ENCODE measurements at places on chromosomes 13 and 19. TPM values are rescaled to one million over a fixed set of nuclear protein-coding genes. Genes with fewer than 3 reads are reported as not detected.

GRCh38 chr19:29606420-29606747, 301 bp downstream of the POP4 start:
- H3K27ac ChIP-seq, result no peak overlapping the region
- peak overlapping the region; percentile 50 for H3K4me3 ChIP-seq
- no peaks in the 10 kb centered on the region for H3K36me3 ChIP-seq
- DNase-seq, result no peak
- H3K27me3 ChIP-seq, result no peaks in the 10 kb centered on the region

- no peak within 1 kb of the TSS for H3K27ac ChIP-seq
- H3K27me3 ChIP-seq, result no peaks in the 10 kb centered on the region
- DNase-seq, result no peak
- no peak within 1 kb of the TSS for H3K4me3 ChIP-seq
- no peaks in the 10 kb centered on the region for H3K36me3 ChIP-seq
Observed at GRCh38 chr19:3868770-3869456, at the start of gene ZFR2. Gene ZFR2 (minus strand): TSS chr19:3869038. CDS start chr19:3869017, 21 bp downstream.

STOML3 gene
- polyA plus RNA-seq, result not detected

SLAIN1 gene
- polyA plus RNA-seq, result 3.5 TPM

CEACAM8 gene
- not detected for polyA plus RNA-seq

ACP7 gene
- not detected for polyA plus RNA-seq

- H3K4me3 ChIP-seq, result peak overlapping the region; percentile 60
- H3K36me3 ChIP-seq, result no peaks in the 10 kb centered on the region
- H3K4me1 ChIP-seq, result no peaks in the 10 kb centered on the region
- no peaks in the 10 kb centered on the region for H3K27me3 ChIP-seq
Observed at GRCh38 chr19:9793071-9793591, 24.6 kb upstream of the ZNF846 start.

DNA sequence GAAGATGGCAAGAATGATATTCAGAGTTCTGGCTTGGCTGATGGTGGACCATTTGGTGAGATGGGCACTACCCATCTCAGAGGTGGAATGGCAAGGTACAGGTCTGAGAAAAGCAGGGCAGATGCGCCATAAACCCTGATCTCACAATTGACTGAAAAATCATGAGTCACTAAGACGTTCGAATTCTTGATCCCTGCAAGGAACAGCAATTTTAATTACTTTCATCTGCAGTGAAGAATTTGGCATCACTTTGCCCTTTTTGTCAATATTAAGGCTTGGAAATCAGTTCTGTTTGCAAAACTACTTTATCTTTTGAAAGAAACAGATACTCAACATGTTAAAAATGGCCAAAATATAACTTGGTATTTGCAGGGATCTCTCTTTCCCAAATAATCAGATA, 38.1 kb downstream of the HTR2A start:
- no peaks in the 10 kb centered on the region for H3K27me3 ChIP-seq
- no peaks in the 10 kb centered on the region for H3K36me3 ChIP-seq
- no peak overlapping the region for H3K27ac ChIP-seq

GRCh38 chr19:56141417-56141993, 418 bp downstream of the ZNF444 start:
- H3K36me3 ChIP-seq, result no peaks in the 10 kb centered on the region
- H3K27ac ChIP-seq, result no peak overlapping the region
- no peaks in the 10 kb centered on the region for H3K27me3 ChIP-seq
- peak overlapping the region; percentile 50 for H3K4me3 ChIP-seq
- no peaks in the 10 kb centered on the region for H3K4me1 ChIP-seq
- DNase-seq, result no peak

GRCh38 chr13:21435687-21436151, 23.4 kb downstream of the ZDHHC20 start:
- no peaks in the 10 kb centered on the region for H3K36me3 ChIP-seq
- no peak overlapping the region for H3K4me3 ChIP-seq
- H3K27ac ChIP-seq, result no peak overlapping the region
- H3K27me3 ChIP-seq, result no peaks in the 10 kb centered on the region
- no peaks in the 10 kb centered on the region for H3K4me1 ChIP-seq

PNMA8B gene
- polyA plus RNA-seq, result 0.82 TPM

PRTN3 gene
- not detected for polyA plus RNA-seq

GRCh38 chr13:63110466-63110865, 1694.8 kb upstream of the PCDH20 start:
- H3K4me1 ChIP-seq, result no peaks in the 10 kb centered on the region
- H3K27me3 ChIP-seq, result no peaks in the 10 kb centered on the region
- no peaks in the 10 kb centered on the region for H3K36me3 ChIP-seq

DNA sequence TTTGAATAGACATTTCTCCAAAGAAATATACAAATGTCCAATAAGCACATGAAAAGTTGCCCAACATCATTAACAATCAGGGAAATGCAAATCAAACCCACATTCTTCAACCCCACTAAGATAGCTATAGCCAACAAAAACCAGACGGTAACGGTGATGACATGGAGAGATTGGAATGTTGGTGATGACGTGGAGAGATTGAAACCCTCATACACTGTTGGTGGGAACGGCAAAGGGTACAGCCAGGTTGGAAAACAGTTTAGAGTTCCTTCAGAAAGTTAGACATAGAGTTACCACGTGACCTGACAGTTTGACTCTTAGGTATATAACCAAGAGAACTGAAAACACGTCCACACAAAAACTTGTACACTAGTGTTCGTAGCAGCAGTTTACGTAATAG, 48.1 kb downstream of the TNFRSF19 start:
- DNase-seq, result no peak
- no peaks in the 10 kb centered on the region for H3K4me1 ChIP-seq
- H3K4me3 ChIP-seq, result no peak overlapping the region
- H3K36me3 ChIP-seq, result no peaks in the 10 kb centered on the region

DNA sequence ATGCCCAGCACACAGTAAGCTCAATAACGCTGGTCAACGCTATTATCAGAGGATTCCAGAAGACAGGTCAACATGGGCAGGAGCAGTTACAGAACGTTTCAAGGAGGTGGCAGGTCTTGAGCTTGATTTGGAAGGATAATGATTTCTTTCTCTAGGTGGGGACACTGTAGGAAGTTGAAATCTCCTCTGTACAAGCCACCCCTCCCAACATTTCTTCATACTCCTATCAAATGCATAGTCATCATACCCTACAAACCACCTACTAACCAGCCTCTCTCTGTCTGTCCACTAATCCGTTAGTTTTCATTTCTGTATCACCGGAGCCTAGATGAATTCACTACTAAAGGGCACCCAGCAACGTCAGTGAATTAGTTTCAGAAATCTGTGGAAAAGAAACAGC, 1.3 kb downstream of the ATP7B start:
- no peak overlapping the region for H3K27ac ChIP-seq
- H3K4me3 ChIP-seq, result no peak overlapping the region
- H3K4me1 ChIP-seq, result no peaks in the 10 kb centered on the region
- no peaks in the 10 kb centered on the region for H3K36me3 ChIP-seq

DNA sequence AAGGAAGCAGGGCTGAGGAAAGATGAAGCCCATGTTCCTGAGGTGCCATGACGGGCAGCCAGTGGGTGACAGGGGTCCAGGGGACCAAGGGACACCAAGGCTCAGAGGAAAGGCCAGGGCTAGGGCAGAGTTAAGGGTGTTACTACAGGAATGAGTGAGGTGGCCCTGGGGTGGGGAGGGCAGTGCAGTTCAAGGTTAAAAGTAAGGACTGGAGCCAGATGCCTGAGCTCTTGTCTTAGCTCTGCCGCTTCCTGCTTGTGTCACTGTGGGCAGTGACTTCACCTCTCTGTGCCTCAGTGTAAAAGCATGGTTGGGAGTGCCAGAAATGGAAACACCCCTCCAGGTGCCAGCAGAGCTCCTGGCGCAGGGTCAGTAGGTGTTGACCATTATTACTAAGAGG, 4.9 kb upstream of the ETV2 start:
- no peaks in the 10 kb centered on the region for H3K27me3 ChIP-seq
- no peaks in the 10 kb centered on the region for H3K4me1 ChIP-seq
- H3K4me3 ChIP-seq, result no peak overlapping the region
- DNase-seq, result no peak
- no peaks in the 10 kb centered on the region for H3K36me3 ChIP-seq

- no peaks in the 10 kb centered on the region for H3K36me3 ChIP-seq
- H3K4me1 ChIP-seq, result no peaks in the 10 kb centered on the region
- no peak for DNase-seq
- H3K27me3 ChIP-seq, result no peaks in the 10 kb centered on the region
- H3K4me3 ChIP-seq, result no peak overlapping the region
- no peak overlapping the region for H3K27ac ChIP-seq
Observed at GRCh38 chr13:94020833-94021232, 458.6 kb downstream of the DCT start.

GRCh38 chr19:18708452-18709231, 25.2 kb downstream of the CRTC1 start:
- H3K27me3 ChIP-seq, result no peaks in the 10 kb centered on the region
- no peak overlapping the region for H3K27ac ChIP-seq
- no peaks in the 10 kb centered on the region for H3K36me3 ChIP-seq
- H3K4me3 ChIP-seq, result no peak overlapping the region
- DNase-seq, result peak; percentile 76

DNA sequence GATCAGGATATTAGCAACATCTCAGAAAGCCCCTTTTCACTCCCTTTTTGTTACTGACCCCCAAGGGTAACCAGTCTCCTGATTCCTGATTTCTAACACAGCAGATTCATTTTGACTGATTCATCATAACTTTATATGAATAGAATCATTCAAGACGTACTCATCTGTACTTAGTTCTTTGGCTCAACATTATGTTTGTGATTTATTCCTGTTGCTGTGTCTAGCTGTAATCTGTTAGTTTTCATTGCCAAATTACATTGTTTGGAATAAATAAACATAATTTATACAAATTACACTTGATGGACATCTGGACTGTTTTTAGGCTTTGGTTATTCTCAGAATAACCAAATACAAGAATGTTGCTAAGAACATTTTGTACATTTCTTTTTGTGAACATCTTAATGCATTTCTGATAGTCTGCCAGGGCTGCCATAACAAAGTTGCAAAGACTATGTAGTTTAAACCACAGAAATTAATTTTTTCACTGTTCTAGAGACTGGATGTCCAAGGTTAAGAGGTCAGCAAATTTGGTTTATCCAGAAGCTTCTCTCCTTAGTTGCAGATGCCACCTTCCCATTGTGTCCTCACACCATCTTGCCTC, 62.8 kb upstream of the EDNRB start:
- H3K27me3 ChIP-seq, result no peaks in the 10 kb centered on the region
- no peak overlapping the region for H3K4me3 ChIP-seq
- no peaks in the 10 kb centered on the region for H3K4me1 ChIP-seq
- H3K36me3 ChIP-seq, result no peaks in the 10 kb centered on the region

- H3K27me3 ChIP-seq, result no peaks in the 10 kb centered on the region
- H3K36me3 ChIP-seq, result no peaks in the 10 kb centered on the region
Observed at GRCh38 chr19:13581576-13581975, 75.3 kb upstream of the CACNA1A start.

- H3K27me3 ChIP-seq, result no peaks in the 10 kb centered on the region
- no peaks in the 10 kb centered on the region for H3K4me1 ChIP-seq
- no peak overlapping the region for H3K27ac ChIP-seq
- DNase-seq, result no peak
- H3K36me3 ChIP-seq, result peaks cover 2% of the 10 kb centered on the region
Observed at GRCh38 chr19:33470686-33471085, 50.9 kb downstream of the PEPD start.

DNA sequence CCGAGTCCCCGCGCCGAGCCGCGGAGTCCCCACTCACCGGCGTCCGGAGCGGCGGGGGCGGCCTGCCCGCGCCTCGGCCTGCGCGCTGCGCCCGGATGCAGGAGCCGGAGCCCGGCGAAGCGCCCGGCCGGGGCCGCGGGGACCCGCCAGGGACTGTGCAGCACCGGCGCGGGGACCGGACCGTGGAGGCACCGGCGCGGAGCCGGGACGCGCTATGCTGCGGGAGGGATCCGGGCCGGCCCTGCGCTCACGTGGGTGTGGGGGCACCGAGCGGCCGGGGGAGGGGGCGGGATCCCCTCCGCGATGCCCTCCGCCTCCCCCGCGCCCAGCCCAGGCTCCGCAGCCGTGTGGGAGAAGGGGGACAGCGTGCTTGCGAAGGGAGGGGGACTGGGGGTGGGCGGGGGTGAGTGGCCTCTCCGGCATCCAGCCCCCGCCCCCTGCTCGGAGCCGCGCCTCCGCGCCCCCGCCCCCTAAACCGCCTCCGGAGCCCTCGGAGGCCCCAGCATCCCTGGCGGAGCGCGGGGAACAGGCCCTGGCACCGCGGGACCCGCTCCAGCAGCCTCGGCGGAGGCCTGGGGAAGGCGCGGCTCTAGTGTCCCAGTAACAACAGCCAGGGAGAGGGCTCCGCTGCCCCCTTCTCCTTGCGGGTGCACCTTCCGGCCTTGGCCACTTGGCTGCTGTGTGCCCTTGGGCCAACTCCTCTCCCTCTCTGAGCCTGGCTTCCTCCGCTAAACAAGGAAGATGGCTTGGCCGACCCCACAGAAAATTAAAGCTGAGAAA, at the start of gene SLC1A6:
TSS of gene SLC1A6 (minus strand) at position 389 of the 780 bp plus-strand sequence. CDS start 6,954 bp downstream, outside the sequence.
- H3K4me1 ChIP-seq, result no peaks in the 10 kb centered on the region
- H3K27me3 ChIP-seq, result no peaks in the 10 kb centered on the region
- H3K4me3 ChIP-seq, result no peak within 1 kb of the TSS
- H3K27ac ChIP-seq, result no peak within 1 kb of the TSS
- no peak for DNase-seq
- H3K36me3 ChIP-seq, result no peaks in the 10 kb centered on the region

ZNF829 gene
- polyA plus RNA-seq, result 0.75 TPM

DNA sequence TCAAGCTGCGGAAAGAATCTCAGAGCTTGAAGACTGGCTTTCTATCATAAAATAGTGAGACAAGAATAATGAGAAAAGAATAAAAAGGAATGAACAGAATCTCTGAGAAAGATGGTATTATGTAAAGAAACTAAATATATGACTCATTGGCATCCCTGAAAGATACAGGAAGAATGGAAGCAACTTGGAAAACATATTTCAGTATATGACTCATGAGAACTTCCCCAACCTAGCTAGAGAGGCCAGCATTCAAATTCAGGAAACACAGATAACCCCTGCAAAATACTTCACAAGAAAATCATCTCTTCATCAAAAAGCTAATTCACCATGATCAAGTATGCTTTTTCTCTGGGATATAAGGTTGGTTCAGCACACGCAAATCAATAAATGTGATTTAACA, 2318.0 kb downstream of the PCDH9 start:
- DNase-seq, result no peak
- H3K36me3 ChIP-seq, result no peaks in the 10 kb centered on the region
- no peak overlapping the region for H3K27ac ChIP-seq
- no peaks in the 10 kb centered on the region for H3K27me3 ChIP-seq
- no peak overlapping the region for H3K4me3 ChIP-seq
- H3K4me1 ChIP-seq, result no peaks in the 10 kb centered on the region

PRSS57 gene
- polyA plus RNA-seq, result not detected

MOB3A gene
- 15.5 TPM for polyA plus RNA-seq

- no peak overlapping the region for H3K4me3 ChIP-seq
- no peak for DNase-seq
- peaks cover 5% of the 10 kb centered on the region for H3K4me1 ChIP-seq
- H3K27me3 ChIP-seq, result no peaks in the 10 kb centered on the region
- H3K27ac ChIP-seq, result no peak overlapping the region
Observed at GRCh38 chr13:51601601-51602565, 17.6 kb downstream of the WDFY2 start.

GRCh38 chr13:23956106-23956505, 58.8 kb upstream of the C1QTNF9B start:
- no peaks in the 10 kb centered on the region for H3K4me1 ChIP-seq
- H3K4me3 ChIP-seq, result no peak overlapping the region
- no peak for DNase-seq
- H3K27ac ChIP-seq, result no peak overlapping the region

GRCh38 chr13:59542303-59542702, 621.4 kb downstream of the DIAPH3 start:
- no peaks in the 10 kb centered on the region for H3K27me3 ChIP-seq
- H3K36me3 ChIP-seq, result no peaks in the 10 kb centered on the region
- DNase-seq, result no peak
- H3K4me1 ChIP-seq, result no peaks in the 10 kb centered on the region
- H3K4me3 ChIP-seq, result no peak overlapping the region
- H3K27ac ChIP-seq, result no peak overlapping the region

All from aorta (tissue), 5 donors.